CD4-positive, alpha-beta T cell treated with Interleukin-12 subunit alpha and Interleukin-12 subunit beta, for 1 hour (primary cell): ENCODE measurements at places on chromosomes 1 and 21.

DNA sequence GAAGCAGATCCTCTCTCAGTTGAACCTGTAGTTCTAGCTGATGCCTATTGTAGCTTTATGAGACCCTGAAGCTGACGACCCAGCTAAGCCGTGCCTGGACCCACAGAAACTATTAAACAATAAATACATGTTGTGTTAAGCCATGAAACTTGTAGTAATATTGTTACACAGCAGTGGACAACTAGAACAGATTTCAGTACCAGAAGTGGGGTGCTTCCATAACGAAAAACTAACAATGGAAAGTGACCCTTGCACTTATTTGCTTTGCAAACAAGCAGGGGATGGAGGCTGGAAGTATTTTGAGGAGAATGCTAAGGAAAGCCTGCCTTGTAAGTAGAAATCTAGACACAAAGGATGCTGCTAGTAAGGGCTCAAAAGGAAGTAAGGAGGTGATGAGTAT lies 18.1 kb upstream of the HEATR1 start:
- DNase-seq = no peak

DNA sequence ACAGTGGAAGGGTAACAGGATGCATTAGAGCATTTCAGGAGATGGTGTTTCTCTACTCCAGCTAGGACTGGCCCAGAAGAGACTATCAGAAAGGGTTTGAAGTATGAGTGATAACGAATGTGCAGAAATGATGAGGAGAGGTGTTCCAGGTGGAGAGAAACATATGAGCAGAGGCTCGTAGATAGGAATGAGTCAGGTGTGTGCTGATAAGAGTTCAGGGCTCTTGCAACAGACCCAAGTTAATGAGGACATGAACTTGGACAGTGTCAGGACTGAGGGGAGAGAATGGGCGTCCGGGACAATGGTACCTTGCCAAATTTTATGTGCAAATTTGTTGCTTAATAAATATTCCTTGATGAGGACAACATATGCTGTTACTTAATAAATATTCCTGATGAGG lies 183.9 kb upstream of the NFIA start:
- DNase-seq = no peak

DNA sequence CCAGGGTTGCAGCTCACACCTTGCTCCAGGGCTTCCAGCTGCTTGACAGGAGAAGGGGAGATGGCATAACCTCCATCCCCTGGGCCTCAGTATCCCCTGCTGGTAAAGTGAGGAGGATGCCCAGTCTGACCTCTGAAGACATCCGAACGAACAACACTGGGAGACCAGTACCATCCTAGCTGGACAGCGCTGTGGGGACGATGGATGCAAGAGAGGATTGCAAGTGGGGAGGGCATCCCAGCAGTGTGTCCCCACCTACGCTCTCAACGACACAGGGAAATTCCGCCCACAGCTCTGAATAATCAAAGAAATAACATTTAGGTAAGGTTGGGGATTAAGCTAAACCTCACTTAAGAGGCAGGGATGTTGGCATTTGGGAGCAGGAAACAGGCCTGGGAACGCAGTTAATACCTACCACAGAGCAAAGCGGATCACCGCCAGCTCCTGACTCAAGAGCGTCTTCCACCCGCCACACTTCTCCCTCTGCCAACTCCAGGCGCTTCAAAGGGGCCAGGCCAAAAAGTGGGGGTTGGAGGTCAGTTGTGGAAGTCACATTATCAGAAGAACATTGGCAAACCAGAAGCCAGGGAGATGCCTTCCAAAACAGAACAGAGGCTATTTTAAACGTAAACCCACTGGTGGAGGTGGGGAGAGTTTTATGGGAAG lies 47.6 kb downstream of the SSBP3 start:
- DNase-seq = no peak

- DNase-seq = peak; percentile 39
Measured at GRCh38 chr1:53681977-53682685, 56.8 kb downstream of the GLIS1 start.

DNA sequence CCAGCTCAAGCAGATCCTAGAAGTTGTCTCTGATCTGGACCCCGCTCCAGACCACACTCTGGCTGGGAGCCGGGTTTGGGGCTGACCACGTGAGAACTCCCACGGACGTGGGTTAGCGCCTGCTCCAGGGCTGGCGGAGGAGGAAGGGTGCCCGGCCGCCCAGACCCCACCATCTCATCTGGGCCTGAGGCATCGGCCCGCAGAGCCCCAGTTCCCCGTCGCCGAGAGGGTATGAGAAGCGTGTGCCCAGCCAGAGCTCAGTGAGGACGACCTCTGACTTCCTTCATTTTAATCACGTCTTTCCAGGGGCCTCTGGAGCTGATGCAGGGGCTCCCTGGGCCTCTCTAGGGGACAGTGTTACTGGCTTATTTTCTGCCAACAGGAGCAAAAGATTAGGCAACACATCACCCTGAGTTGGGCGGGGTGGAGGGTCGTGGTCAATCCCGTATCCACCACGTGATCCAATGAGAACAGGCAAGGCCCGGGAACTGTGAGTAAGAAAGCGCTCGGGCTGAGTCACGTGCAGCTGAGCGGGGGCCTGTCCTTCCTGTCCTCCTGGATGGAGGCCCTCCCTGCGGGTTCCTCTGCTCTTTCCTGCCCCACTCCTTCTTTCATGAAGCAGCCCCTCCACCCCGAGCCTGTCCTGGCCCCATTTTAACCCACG lies 81.1 kb downstream of the SIK1 start:
- DNase-seq = peak; percentile 18

DNA sequence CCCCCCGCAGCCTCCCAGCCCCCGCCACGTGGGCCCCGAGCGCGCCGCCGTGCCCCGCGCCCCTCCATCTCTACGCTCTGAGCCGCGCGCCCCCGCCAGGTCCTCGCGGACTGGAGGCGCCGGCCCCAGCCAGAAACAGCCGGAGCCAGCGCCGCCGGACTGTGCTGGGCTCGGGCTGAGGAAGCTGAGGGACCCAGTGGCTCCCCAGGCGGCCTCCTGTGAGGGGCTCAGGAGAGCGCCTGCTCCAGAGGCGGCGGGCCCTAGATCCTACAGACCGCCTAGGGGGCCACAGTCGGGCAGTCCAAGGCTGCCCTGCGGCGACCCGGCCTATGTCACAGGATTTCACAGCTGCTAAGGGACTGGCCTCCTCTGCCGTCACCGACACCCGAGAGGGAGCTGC lies 82.1 kb downstream of the NENF start:
- DNase-seq = no peak

DNA sequence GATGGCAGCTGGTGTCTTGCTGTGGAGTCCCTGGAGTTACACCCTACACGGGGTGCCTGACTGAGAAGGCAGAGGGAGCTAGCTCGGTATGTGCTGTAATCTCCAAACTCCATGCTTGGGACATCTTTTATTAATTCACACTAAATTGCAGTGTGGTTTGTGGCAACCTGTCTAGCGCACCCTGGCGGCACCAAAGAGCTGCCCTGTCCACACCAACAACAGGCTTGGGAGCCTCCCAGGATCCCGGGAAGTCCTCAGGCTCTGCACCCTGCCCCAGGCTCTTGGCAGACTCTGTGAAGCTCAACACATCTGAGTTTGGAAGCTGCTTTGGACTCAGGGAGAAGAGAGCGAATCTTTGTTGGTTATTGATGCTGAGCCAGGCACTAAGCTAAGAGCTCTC lies 138.9 kb downstream of the IGSF21 start:
- no peak for DNase-seq

GRCh38 chr1:201946224-201946908 lies at the start of gene LMOD1:
Gene LMOD1 (minus strand): TSS chr1:201946548. CDS start chr1:201946340, 208 bp downstream.
- no peak for DNase-seq

- DNase-seq = no peak
Measured at GRCh38 chr1:63724375-63724899, 49.4 kb upstream of the ROR1 start.

DNA sequence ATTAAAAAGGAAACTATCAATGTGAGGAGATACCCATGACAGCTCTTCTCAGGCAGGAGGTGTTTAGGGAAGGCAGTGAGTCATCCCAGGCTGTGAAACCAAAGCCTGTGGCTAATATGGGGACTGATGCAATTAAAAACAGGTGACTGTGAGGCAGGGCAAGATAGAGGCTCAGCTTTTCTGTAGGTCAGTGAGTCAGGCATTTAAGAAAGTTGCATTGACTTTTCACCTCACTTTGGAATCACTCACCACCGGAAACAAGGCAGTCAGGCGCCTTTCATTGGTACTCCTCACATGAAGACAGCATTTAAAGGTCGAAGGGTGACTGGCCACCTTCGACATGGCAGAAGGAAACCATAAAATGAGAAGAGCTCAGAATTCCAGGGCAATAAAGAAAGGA lies 54.5 kb downstream of the PAPPA2 start:
- no peak for DNase-seq

DNA sequence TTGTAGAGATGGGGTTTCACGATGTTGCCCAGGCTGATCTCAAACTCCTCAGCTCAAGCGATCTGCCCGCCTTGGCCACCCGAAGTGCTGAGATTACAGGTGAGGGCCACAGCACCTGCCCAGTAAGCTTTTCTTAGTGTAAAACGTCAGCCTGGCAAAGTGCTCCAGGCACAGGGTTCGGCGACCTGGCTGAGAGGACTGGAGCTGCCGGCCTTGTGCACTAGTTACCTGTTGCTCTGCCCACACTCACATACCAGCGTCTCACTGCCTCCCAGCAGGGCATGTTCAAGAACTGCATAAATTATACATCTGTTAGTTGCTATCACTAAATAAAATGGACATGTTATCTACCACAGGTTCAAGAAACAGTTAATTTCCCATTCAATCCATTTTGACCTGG lies 55.2 kb downstream of the DEGS1 start:
- no peak for DNase-seq

GRCh38 chr1:169451218-169451824 lies 24.0 kb upstream of the CCDC181 start:
- no peak for DNase-seq

GRCh38 chr1:153363641-153364040 lies 6.0 kb downstream of the S100A9 start:
- DNase-seq = no peak

- no peak for DNase-seq
Measured at GRCh38 chr1:207429963-207430362, 24.2 kb upstream of the CR2 start.

DNA sequence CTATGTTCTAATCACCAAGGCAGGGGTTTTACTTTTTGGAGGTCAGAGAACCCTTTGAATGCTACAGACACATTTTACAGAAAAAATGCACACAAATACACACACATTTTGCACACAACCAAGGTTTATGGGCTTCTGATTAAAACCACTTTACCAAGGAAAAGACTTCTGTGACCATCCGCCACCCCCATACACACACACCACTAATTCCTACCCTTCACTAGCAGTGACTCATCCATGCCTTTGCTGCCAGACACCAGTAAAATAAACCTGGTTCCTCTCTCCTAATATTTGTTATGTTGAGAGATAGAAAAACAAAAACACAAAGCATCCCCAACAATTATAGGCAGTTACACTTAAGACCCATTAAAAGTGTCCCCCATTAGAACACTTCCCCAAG lies 12.9 kb downstream of the PIGM start:
- DNase-seq = no peak

GRCh38 chr1:78688697-78689096 lies 39.1 kb downstream of the IFI44 start:
- no peak for DNase-seq

DNA sequence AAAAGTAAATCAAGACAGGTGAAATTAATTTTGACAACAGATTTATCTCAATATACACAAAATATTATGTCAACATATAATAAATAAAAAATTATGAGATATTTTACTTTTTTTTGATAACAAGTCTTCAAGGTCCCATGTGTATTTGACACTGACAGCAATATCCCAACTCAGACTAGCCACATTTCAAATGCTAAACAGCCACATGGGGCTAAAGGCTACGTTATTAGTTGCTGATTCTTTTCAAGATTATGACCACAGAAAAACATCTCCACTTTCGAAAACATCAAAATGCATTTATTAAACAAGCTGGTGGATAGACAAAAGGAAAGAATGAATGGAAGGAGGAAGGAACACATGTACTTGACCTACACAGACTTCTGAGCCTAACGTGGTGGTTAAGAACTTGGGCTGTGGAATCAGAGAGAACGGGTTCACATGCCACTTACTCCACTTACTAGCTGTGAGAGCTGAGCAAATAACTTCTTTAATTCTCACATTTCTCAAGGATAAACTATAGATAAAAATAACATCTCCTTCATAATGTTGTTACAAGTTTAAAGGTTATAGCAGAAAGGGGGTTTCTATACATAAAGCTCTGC lies 13.4 kb downstream of the PTPN14 start:
- no peak for DNase-seq

DNA sequence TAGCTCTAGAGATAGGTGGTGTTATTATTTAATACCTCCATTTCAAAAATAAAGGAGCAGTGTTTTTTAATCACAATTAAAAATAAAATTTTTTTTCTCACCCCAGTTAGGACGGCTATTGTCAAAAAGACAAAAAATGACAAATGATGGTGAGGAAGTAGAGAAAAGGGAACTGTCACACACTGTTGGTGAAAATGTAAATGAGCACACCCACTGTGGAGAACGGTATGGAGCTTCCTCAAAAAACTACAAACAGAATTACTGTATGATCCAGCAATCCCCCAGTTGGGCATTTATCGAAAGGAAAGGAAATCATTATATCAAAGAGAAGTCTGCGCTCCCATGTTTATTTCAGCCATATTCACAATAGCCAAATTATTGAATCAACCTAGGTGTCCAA lies 148.7 kb upstream of the NR5A2 start:
- no peak for DNase-seq

GRCh38 chr1:50473513-50473912 lies 50.3 kb upstream of the DMRTA2 start:
- no peak for DNase-seq

GRCh38 chr1:154837034-154837671 lies 32.9 kb downstream of the KCNN3 start:
- no peak for DNase-seq

- DNase-seq = no peak
Measured at GRCh38 chr1:42690477-42691156, 8.4 kb downstream of the YBX1 start.

GRCh38 chr1:94411237-94411636 lies 7.0 kb upstream of the ABCD3 start:
- no peak for DNase-seq

DNA sequence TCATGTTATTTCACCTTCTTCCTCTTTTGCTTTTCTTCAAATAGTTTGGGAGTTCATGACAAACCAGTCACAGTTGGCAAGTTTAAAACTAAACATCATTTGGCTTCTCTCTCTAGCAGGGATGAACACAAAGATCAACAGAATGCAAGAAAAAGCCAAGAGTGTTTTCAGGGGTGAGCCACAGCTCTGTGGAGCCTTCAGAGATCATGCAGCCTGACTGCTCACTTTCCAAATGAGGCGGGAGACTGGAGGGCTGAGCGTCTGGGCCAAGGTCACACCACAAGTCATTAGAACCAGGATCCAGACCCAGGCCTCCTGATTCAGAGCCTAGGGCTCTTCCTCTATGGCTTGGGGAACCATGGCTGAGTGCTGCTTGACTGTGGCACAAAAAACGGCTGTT lies 2.7 kb downstream of the DPT start:
- no peak for DNase-seq
